ENCODE measurements at places on chromosomes 6 and 20.

DNA sequence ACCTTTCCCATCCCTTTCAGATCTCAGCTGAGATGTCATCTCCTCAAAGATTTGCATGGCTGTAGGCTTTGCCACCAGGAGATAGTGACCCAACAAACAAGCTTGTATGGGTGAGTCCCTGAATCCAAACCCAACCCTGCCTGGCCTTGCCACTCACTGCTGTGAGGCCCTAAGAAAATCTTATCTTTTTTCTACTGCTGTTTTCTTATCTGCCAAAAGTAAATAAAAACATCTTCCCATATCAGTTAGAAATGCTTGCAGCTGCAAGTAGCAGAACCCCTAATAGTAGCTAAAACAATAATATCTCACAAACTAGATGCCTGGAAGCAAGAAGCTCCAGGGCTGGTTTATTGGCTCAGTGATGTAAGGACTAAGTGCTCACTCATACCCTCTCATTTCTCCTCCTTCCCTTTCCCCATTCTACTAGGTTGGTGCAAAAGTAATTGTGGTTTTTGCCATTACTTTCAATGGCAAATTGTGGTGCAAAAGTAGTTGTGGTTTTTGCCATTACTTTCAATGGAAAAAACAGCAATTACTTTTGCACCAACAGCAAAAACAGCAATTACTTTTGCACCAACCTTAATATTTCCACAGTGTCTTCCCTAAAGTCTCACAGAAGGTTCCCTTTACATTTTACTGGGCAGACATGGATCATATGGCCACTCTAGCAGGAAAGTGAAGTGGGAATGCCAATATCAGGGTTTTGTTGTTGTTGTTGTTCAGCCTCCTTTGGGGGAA lies 56.7 kb upstream of the PSMF1 start:
- DNase-seq: no peak

DNA sequence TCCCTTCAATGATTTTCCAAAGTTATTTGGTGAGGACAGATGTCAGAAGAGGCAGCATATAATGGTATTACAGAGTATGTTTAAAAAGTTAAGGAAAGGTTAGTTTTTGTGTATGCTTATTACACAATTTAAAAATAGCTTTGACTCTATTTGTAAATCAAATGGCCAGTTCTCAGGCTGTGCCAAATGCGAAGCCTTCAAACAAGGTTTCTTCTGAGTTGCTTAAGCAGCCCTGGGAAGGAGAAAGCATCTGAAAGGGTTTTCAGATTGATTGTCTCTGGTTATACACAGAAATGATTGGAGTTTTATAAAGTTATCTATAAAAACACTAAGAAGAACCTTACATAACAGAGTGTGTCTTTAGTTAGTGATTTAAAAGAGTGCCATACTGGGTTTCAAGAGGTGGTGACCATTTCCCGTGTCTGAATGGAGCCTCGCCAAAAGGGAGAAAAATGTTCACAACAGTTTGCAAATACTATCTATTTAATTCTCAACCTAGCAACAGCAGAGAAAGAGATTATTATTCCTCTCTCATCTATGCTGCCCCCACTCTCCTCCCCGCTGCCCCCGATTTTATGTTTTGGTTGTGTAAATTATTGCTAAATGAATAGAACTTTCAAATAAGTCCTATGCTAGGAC lies 16.7 kb downstream of the CD109 start:
- no peak for DNase-seq

- DNase-seq: no peak
Observed at GRCh38 chr20:18650224-18650623, 62.4 kb downstream of the DTD1 start.

GRCh38 chr6:34654061-34654710 lies 42.4 kb downstream of the ILRUN start:
- DNase-seq: no peak

DNA sequence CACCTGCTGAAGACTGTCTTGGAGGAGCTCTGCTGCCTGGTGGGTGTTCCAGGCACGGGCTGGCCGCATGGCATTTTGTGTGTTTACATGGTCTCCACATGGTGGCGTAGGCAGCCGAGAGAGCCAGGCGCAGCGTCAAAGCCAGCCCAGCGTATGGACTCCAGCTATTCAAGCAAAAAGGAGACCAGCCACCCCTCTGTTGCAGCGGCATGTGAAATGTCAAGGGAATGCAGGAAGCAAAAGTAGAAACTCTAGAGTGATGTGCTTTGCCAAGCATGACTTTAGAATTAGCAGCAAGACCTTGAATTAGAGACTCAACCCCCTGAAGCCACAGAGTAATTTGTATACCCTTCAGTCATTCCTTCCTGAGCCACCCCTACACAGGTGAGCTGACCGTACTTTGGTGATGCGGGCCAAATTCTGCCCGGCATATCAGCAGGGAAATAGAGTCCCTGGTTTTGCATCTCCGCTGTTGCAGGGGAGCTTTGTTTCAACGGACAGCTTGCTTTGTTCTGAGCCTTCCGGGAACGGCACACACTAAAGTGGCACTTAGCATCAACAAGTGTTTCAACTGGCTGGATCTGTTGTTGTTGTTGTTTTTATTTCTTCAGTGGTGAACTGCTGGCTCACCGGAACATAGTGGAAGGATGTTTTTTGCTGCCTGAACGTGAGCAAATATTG lies 48.5 kb downstream of the FNDC1 start:
- DNase-seq: no peak

GRCh38 chr6:36765190-36765589 lies 67.6 kb downstream of the RAB44 start:
- DNase-seq: no peak

DNA sequence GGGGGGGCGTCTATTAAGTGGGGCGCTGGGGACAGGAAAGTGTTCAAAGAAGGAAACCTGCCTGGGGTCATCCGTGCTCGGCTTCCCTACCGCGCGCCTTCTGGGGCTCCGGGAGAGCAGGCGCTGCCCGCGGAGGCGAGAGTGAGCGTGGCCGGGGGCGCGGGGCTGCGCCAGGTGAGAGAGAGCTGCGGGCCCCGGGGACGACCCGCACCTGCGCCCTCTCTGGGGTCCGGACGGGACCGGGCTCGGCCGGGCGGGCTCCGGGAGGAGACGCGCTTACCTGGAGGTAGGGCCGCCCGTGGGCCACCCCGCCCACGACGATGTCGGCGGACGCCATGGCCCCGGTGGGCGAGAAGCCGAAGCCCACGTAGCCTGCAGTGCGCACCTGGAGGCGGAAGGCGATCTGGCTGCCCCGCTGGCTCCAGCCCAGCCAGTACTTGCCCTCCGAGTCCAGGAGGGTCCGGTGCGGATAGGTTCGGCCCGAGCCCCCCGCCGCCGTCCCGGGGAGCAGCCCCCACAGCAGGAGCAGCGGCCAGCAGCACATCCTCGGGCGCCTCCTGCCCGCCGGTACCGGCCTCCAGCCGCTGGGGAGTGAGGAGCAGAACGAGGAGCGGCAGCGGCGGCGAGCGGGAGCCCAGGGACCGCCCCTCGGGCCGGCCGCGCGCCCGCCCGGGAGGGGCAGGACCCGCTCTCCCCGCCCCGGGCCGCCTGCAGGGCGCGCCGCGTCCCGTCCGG lies at the start of gene MOXD1:
MOXD1 (minus strand) TSS at position 593 of the 735 bp plus-strand sequence; CDS start at position 544, 49 bp downstream.
- no peak for DNase-seq

DNA sequence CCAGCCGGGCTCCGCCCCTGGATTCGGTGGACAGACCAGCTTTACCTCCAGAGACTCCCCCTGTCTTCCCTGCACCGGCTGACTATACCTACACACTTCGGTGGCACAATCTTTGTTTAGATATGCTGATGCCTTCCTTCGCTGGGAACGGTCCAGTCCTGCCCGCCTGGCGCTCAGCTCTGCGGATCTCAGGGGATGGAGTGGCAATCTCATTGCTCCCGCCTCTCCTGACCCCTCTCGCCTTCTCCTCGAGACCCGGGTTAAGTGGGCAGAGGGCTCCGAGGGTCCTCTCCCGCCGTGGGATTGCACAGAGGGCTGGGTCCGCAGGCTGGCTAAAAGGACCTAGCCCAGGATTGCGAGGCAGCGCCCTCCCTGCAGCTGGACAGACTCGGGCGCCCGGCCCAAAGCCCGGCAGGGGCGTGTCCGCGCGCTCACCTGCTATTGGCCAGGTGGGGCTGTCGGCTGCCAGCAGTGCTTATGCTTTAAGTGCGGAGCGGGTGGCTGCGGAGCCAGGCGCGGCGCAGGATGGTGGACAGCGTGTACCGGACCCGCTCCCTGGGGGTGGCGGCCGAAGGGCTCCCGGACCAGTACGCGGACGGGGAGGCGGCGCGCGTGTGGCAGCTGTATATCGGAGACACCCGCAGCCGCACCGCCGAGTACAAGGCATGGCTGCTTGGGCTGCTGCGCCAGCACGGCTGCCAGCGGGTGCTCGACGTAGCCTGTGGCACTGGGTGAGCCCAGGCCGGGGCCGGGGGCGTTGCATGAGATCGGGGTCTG lies at the start of gene GNMT:
GNMT (plus strand) TSS at position 512 of the 777 bp plus-strand sequence; CDS start at position 526, 14 bp downstream.
- peak; percentile 14 for DNase-seq

DNA sequence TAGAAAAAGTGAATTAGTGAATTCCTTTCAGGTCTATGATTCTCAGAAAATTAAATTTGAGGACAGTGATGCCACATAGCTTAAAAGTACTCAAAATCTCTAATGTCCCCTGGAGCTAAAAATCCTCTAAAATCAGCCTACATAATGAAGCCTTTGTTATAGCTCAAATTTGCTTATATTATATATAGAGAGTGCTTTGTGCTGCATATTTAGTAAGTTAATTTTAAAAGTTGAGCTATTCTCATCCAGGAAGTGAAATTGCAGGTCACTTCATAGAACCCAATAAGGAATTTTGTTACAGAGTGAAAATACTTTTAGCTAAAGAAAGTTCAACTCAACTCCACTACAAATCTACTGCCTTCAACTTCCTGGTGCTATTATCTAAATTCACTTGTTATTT lies 507.5 kb upstream of the MAP3K7 start:
- DNase-seq: no peak

DNA sequence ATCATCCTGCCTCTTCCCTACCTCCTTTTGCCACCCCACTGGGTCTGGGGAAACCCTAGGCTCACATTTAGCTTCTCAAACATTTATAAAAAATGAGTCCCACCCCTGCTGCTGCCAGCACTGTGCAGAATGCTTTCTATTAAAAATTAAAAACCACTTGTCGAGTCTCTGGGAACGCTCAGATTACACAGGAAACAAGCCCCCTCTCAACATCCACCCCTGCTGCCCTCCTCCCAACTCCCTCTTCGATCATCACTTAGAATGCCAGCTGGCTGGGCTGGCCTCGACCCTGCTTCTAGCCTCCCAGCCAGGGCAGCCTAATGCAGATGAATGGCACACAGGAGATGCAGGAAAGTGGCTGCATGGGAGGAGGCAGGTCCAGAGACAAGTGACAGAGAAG lies 75.8 kb downstream of the CDH22 start:
- no peak for DNase-seq

DNA sequence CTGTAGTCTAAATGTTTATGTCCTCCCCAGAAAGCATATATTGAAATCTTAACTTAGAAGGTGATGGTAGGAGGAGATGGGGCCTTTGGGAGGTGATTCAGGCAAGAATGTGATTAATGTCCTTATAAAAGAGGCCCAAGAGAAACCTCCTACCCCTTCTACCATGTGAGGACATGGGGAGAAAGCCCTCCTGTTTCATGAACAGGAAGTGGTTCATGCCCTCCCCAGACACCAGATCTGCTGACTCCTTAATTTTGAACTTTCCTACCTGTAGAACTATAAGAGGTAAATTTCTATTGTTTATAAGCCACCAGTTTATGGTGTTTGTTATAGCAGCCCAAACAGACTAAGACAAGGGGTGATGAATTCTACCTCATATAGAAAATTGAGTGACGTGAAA lies 8.7 kb upstream of the ECT2L start:
- no peak for DNase-seq

- no peak for DNase-seq
Observed at GRCh38 chr6:100130630-100131029, 136.6 kb upstream of the MCHR2 start.

GRCh38 chr6:45961125-45961524 lies 54.5 kb downstream of the CLIC5 start:
- no peak for DNase-seq

GRCh38 chr6:97805596-97805995 lies 522.6 kb upstream of the MMS22L start:
- no peak for DNase-seq

- DNase-seq: no peak
Observed at GRCh38 chr6:39452306-39453145, 130.0 kb upstream of the KCNK16 start.

GRCh38 chr20:43065299-43065698 lies 124.4 kb downstream of the PTPRT start:
- no peak for DNase-seq

DNA sequence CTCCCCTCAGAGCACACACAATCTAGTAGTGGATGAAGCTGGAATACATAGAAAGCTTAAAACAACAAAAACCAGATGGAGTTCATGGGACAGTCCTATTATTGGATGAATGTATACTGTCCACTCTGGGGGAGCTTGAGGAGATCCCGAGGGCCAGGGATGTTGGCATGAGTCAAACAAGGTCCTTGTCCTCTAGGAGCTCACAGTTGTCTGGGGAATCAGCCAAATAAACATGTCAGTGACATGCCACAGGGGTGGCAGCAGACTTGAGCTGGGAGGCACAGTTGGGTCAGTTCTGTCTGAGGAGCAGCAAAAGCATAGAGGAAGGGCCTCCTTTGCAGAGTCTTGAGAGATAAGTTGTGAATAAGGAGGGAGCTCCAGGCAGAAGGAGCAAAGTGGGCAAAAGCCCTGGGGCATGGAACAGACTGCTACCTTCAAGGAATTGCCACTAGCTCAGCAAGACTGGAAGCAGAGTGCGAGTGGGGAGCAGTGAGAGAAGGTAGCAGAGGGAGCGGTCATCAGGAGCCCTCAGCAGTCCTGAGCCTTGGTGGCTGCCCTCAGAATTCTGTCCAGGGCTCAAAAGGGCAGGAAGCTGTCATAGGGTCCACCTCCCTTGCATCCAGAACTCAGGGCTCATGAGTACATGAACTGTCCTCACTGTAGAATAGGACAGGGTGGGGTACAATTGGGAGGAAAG lies 22.1 kb downstream of the L3MBTL1 start:
- no peak for DNase-seq

GRCh38 chr6:128007658-128008057 lies 106.8 kb upstream of the THEMIS start:
- DNase-seq: no peak

GRCh38 chr6:44471271-44471981 lies 83.9 kb downstream of the CDC5L start:
- no peak for DNase-seq

DNA sequence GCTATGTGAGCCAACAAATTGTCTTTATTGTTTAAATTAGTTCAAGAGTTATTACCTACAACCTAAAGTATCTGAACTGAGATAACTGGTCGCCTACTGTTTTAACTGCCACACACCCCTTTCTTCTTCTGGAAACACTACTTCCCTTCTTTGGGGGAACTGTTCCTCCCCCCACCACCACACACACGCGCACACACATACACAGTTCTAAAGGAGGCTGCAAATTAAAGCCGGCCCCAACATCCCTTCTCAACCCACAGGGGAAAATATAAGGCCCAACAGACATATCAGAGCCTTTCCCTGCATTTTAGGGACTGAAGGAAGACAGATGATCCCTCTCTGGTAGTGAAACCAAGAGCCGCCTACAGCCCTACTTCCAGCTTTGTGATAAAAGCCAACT lies 348.0 kb upstream of the JARID2 start:
- no peak for DNase-seq

- no peak for DNase-seq
Observed at GRCh38 chr6:35365594-35366203, 23.3 kb downstream of the PPARD start.

- DNase-seq: no peak
Observed at GRCh38 chr6:121851056-121851455, 415.6 kb downstream of the GJA1 start.

- DNase-seq: no peak
Observed at GRCh38 chr6:44229376-44230033, 6.1 kb downstream of the SLC29A1 start.
